Hematopoietic multipotent progenitor cell (in vitro differentiated cells): ENCODE measurements at places on chromosomes 6 and 20. TPM values are rescaled to one million over a fixed set of nuclear protein-coding genes. Genes with fewer than 3 reads are reported as not detected.

- DNase-seq: no peak
Observed at GRCh38 chr6:143471822-143472221, 21.2 kb downstream of the PEX3 start.

RPL7L1 gene
- 56.0 TPM for total RNA-seq

AVP gene
- total RNA-seq: 81.3 TPM

CRISP2 gene
- total RNA-seq: under 0.01 TPM

SLC17A3 gene
- total RNA-seq: not detected

SIRPD gene
- 0.27 TPM for total RNA-seq

DNA sequence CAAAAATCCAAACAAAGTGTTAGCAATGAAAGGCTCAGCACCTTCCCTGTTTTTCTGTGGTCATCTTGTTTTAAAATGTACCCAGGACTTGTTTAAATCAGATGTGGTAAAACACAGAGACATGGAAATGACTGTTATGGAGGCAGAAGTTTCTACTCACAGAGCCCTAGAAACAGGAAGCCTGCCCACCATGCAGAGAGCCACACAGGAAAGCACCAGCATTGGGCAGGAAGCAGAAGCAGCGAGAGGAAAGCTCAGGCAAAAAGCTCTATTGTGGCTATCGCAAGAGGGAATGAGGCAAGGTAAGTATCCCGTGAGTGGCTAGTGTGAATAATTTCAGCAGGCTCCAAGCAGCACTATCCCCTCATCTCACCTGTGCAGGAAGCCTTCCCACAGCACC, 42.8 kb downstream of the GPR6 start:
- DNase-seq: no peak

DNA sequence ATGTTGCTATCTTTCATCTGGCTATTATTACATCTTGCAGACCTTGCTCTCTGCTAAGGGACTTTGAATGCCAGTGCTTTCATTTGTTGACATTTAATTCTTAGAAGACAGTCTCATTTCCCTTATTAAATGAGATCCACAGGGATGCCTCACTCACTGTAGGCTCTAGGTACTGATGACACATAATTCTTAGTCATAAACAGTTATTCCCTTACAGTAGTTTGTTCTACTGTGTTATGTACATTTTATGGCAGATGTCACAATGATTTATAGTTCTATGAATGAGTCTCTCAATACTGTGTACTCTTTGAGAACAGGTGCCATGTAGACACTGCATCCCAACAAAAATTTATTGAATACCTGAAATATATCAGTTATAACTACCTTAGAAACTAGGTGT, 70.3 kb downstream of the FAM83B start:
- no peak for DNase-seq
